ENCODE measurements at places on chromosomes 4 and X. TPM values are rescaled to one million over a fixed set of nuclear protein-coding genes. Genes with fewer than 3 reads are reported as not detected.

Gene MAGEB17
- not detected for total RNA-seq

- DNase-seq = no peak
- H3K4me1 ChIP-seq = no peaks in the 10 kb centered on the region
- no peaks in the 10 kb centered on the region for H3K27me3 ChIP-seq
- no peak within 1 kb of the TSS for H3K4me3 ChIP-seq
Observed at GRCh38 chr4:137531986-137532868, at the start of gene PCDH18. PCDH18 (minus strand) TSS chr4:137532494; CDS start chr4:137532088, 406 bp downstream.

DNA sequence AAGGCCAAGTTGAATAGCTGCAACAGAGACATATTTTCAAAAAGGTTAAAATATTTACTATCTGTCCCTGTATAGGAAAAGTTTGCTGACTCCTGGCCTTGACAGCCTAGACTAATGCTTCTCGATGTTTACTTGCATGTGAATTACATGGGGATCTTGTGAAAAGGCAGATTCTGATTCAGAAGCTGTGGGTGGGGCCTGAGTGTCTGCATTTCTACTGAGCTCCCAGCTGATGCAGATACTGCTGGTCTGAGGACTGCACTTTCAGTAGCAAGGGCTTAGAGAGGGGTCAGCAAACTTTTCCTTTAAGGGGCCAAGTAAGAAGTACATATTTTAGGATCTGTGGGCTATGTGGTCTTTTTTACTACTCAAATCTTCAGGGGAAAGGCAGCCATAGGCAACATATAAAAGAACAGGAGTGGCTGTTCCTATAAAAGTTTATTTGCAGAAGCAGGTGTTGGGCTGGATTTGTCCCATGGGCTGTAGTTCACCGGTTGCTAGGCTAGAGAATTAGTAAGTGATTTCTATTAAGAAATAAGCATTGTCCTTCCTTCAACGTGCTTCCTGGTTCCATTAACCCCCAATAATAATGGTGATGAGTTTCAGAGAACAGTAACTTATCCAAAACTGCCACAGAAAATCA, 97.2 kb upstream of the PDE5A start:
- H3K36me3 ChIP-seq = no peaks in the 10 kb centered on the region
- H3K27ac ChIP-seq = no peak overlapping the region
- H3K4me3 ChIP-seq = no peak overlapping the region
- peaks cover 4% of the 10 kb centered on the region for H3K27me3 ChIP-seq
- DNase-seq = no peak

GRCh38 chrX:39900777-39901170, 197.0 kb downstream of the BCOR start:
- H3K4me1 ChIP-seq = peaks cover 6% of the 10 kb centered on the region
- DNase-seq = no peak
- no peaks in the 10 kb centered on the region for H3K27me3 ChIP-seq
- H3K4me3 ChIP-seq = no peak overlapping the region

Gene GPM6B
- total RNA-seq = not detected

DNA sequence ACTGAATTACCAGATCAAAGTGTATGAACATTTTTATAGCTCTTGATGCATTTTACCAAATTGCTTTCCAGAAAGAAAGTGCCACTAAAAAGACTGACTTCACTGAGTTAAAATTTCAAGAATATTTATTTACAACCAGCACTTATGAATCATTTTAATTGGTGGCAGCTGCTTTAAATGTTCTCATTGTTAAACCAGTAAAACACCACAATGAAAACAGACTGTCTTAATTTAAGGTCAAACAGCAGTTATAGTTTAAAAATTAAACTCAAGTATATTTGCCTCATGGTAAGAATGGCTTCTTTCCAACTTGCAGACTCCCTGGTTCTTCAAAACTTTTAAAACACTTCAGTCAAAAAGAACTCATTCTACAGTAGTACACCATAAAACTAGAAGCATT, 36.9 kb downstream of the AMMECR1 start:
- peaks cover 14% of the 10 kb centered on the region for H3K4me1 ChIP-seq
- no peak for DNase-seq
- no peaks in the 10 kb centered on the region for H3K27me3 ChIP-seq
- no peak overlapping the region for H3K4me3 ChIP-seq
- peaks cover 16% of the 10 kb centered on the region for H3K36me3 ChIP-seq

Data from activated naive CD8-positive, alpha-beta T cell treated with anti-CD3 and anti-CD28 coated beads for 36 hours (primary cell).